ENCODE measurements at places on chromosomes 1 and 21.

DNA sequence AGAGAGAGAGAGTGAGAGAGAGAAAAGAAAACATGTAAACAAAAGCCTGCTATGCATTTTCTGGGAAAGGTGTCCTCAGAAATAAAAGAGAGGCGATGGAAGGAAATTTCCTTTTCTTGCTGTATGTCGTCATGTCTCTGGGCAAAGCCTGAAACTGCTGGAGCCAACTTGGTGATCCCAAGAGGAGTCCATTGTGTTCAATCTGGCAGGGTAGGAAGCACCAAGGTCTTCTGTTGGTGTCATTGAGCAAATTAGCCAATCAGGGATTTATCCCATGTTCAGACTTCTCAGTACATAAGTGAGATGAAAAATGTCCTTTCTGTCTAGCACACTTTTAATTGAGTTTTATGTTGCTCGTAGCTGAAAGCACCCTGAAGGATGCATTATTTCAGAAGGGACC lies 260.0 kb upstream of the KAZN start:
- DNase-seq = no peak

DNA sequence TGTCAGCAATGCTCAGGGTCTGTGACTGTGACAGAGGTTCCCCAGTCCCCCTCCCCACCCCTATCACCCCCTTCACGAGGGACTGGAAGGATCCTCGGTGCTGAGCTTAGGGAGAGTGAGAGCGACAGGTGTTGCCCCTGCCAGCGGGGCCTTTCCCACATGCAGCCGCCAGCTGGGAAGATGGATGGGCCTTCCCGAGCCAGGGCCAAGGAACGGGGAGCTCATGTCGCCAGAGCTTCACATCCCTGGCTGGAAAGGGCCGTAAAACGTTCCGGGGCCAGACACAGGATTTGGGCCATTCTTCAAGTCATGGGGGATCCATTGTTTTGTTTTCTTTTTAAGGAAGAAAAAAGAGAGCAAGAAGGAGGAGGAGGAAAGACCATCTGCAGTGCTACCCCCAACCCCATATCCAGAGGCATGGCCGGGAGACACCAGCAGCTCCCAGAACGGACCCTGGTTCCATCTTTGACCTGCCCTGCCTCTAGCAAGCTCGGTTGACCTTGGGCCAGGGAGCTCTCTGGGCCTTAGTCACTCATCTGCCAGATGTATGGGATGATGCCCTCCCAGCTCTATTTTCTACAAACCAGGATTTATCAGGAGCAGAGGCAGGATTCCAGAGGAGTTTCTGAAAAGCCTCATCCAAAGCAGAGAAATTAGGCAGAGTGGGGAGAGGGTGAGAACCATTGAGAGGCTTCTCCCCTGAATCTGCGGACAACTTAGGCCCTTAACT lies 54.1 kb downstream of the TAS1R2 start:
- DNase-seq = no peak

GRCh38 chr1:28761189-28761588 lies 24.4 kb downstream of the YTHDF2 start:
- DNase-seq = no peak

DNA sequence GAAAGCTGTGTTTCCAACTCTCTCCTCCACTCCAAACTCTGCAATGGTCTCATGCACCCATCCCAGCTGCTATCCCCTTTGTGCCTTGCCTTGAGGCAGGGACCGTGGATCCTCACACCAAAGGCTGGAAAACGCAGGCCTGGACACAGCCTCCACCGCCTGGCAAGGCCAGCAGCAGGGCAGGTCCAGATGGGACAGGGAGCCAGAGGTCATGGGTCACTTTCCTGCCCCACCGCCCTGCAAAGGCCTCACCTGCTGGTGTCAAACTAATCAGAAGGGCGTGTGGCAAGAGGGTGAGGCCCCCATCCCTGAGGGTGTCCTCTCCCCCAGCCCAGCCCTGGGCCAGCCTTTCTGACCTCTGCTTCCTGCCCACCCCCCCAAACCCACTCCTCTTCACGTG lies 106.3 kb downstream of the PAX7 start:
- DNase-seq = no peak

DNA sequence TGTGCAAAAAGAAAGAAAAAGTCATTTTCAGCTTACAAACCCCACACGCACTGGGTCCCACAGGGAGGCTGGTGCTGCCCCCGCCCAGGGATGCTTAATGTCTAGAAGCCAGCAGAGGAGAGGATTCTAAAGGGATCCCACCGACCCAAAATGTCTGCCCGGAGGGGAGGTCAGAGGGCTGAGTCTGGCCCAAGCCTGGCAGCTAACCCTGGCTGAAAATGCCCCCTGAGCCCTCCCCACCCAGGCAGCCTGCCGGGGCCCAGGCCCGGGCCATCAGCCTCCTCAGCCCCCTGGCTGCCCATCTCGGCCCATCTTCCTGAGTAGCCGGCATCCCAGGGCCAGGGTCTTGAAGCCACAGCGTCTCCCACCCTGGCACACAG lies 33.5 kb downstream of the ACOT7 start:
- no peak for DNase-seq

DNA sequence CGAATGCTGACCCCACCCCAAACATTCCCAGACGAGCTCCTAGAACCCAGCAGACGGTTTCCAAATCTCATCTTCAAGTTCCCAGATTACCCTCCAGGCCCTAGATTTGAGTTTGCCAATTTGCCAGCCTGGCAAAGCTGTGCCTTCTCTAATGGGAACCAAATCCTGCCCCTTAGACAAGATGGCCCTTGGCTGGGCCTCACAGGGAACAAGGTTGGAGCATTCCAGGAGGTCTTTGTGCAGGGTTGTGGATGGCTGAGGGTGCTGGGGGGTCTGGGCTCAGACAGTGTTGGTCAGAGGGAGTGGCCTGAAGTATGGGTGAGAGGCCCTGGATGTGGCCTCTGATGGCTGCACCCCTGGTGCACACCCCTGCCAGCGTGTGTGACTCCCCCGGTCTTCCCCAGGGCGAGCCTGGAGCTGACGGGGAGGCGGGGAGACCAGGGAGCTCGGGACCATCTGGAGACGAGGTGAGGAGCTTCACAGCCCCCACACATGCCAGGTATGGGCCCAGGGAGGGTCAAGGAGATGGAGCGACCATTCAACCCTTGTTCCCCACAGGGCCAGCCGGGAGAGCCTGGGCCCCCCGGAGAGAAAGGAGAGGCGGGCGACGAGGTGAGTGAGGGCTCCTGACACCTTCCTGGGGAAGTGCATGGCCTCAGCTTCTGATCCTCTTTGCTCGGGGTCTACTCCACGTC lies 10.2 kb downstream of the COL6A1 start:
- no peak for DNase-seq

DNA sequence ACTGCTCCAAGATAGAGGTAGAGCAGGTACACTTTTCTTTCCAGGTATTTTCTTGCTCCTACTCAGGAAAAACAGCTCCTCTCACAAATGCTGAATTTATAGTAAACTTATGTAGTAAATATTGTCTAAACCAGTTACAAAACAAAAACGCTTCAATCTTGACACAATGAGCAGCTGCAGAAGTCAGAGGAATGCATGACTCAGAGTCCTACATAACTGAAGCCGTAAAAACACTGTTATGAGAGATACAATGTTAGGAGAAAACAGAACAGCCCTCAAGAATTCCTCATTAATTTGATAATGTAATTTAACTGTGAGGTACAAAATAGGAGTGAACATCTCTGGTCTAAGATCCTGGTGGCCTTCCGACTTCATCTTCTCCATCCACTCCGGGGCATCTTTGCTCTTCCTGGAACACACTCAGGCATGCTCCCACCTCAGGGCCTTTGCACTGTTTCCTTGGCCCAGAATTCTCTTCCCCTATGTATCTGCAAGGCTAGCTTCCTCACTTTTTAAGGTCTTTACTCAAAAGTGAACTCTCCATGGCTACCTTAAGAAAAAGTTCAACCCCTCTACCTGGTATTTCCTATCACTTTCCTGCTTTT lies 138.5 kb downstream of the SLC45A1 start:
- DNase-seq = no peak

- peak; percentile 63 for DNase-seq
Measured at GRCh38 chr1:37410815-37411214, 63.6 kb upstream of the ZC3H12A start.

DNA sequence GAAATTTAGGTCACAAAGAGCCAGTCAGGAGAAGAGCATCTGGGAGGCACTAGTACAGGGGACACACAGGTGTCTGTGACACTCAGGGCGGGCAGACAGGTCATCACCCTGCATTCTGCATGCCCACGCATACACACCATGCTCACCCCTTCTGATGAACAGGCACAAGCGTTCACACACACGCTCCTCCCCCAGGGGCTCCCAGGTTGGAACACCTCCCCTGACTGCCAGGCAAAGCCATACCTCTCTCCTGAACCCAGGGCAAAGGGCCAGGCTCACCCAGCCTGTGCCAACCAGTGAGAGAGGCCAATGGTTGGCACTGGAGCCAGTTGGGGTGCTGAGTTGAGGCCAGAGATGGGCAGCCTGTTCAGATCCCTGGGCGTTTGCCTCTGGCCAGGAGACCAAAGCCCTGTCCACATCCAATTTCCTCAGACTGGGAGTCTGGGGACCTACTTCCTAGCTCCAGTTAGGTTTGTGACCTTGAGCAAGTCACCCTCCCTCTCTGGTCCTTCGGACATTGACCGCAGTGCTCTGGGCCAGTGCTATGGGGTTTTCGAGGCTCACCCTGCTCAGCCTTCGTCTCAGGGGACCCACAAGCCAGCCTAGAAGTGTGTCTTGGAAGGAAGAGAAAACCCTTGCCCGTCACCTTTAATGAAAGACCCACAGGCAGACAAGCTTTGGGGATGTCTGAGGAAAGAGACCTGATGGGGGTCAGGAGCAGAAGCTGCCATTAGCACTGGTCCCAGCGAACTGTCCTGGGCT lies 5.8 kb upstream of the LAD1 start:
- DNase-seq = no peak

DNA sequence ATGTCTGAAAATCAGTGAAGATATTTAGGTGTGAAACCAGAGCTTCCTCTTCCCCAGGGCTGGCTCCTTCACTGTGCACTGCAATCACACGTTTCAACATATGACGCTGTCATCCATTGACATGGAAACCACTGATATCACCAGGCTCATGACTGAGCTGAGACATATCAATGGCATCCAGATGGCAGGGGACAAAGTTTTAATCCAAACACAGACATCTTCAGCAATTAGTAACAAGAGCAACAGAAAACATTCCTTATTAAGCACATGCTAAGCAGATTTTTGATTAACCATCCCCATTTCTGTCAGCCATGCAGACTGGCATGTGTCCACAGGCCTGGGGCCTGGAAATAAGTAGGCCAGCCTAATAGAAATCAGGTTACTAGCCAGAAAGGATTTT lies 108.0 kb upstream of the ADAR start:
- no peak for DNase-seq

DNA sequence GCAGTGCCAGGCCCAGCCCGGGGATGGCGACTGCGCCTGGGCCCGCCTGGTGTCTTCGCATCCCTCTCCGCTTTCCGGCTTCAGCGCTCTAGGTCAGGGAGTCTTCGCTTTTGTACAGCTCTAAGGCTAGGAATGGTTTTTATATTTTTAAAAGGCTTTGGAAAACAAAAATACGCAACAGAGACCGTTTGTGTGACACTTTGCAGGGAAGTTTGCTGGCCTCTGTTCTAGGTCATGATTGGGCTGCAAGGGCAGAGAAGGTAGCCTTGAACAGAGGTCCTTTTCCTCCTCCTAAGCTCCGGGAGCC lies 719 bp downstream of the SOD1 start:
- DNase-seq = peak; percentile 45

DNA sequence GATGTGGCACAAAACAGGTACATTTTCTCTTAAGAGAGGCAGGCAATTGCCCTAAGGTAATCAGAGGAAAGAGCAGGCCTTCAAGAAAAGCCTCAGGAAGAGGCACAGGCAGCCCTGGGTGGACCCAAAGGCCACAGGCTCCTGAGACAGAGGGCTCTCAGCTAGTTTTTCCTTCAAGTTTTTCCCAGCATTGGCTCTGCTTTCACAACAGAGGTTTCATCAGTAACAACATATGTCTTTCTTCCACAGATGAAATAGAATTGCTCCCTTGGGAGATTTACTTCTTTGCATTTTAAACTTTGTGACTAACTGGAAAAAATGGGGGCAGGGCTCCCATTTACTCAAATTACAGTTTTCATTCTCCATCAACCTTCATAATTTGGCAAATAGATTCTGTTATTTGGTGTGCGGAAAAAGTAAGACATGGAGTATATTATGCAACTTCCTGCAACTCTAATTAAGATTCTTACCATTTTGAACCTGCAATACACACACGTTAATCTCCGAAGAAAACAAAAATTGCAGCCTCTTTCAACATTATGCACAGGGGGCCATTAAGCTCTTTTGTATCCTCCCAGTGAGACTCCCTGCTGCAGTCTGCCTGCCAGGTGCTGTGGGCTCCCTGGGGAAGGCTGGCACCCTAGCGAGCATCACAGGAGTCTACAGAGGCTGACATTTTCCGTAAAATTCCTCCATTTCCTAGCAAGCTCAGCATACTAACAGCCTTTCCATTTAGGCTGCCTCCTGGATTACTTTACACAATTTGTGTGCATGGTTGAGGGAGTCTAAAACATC lies 282.3 kb downstream of the USH2A start:
- DNase-seq = no peak

DNA sequence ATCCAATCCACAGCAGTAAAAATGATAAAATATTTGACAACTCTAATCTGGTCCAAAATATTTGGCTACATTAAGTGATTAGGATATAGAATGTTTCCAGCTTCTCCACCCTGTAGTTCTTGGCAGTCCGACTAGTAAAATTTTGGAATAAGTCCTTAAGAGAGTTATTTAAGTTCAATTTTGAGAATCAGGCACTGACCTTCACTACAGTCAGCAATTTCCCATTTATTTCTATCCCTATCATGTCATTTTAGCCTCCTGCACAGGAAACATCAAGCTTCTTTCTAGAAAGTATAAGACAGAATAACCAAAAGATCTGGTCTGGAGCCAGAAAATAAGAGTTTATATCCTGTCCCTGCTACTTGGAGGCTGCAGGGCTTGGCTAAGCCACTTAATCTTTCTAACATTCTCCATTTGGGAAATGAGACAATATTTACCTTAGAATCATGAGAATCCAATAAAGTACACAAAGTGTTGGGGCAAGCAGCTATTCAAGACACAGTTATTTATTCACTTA lies 162.2 kb downstream of the DPYD start:
- no peak for DNase-seq

GRCh38 chr1:212669600-212669999 lies 30.0 kb downstream of the BATF3 start:
- no peak for DNase-seq

GRCh38 chr21:31176080-31176551 lies 137.8 kb upstream of the KRTAP19-8 start:
- DNase-seq = no peak

- DNase-seq = no peak
Measured at GRCh38 chr1:158186180-158186579, 5.5 kb downstream of the CD1D start.

GRCh38 chr1:170273291-170274130 lies 127.8 kb downstream of the NTMT2 start:
- no peak for DNase-seq

DNA sequence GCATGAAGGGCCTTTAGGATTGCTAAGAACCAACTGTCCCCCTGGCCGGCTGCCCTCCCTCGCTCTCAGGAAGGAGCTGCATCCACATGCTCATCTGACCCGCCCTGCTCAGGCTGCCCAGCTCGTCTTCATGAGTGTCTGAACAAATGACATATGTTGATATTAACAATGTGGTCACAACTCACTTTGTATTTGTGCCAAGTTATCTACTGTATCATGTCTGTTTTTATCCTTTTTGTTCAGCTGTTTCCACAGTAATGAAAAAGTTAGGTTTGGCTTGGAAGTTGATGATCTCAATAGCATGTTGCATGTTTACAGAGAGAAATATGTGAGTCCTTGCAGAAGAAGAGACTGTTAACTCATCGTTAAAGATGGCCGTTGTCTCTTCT lies 75.1 kb downstream of the PHTF1 start:
- no peak for DNase-seq

GRCh38 chr1:108511764-108512163 lies 48.1 kb upstream of the EEIG2 start:
- no peak for DNase-seq

- DNase-seq = no peak
Measured at GRCh38 chr1:156624814-156625435, 5.7 kb downstream of the HAPLN2 start.
